ENCODE measurements at places on chromosomes 4 and X. TPM values are rescaled to one million over a fixed set of nuclear protein-coding genes. Genes with fewer than 3 reads are reported as not detected.
A peak's percentile ranks its signal among the peaks of the same experiment; 100 is the strongest.

- H3K36me3 ChIP-seq: no peaks in the 10 kb centered on the region
- no peak overlapping the region for H3K27ac ChIP-seq
- H3K4me1 ChIP-seq: peaks cover 14% of the 10 kb centered on the region
- H3K4me3 ChIP-seq: no peak overlapping the region
- no peak for DNase-seq
Observed at GRCh38 chrX:15160558-15161095, 109.3 kb downstream of the ASB9 start.

GRCh38 chr4:104022226-104022625 is 302.4 kb upstream of the TACR3 start:
- no peak overlapping the region for H3K4me3 ChIP-seq
- no peaks in the 10 kb centered on the region for H3K36me3 ChIP-seq
- H3K27ac ChIP-seq: no peak overlapping the region

DNA sequence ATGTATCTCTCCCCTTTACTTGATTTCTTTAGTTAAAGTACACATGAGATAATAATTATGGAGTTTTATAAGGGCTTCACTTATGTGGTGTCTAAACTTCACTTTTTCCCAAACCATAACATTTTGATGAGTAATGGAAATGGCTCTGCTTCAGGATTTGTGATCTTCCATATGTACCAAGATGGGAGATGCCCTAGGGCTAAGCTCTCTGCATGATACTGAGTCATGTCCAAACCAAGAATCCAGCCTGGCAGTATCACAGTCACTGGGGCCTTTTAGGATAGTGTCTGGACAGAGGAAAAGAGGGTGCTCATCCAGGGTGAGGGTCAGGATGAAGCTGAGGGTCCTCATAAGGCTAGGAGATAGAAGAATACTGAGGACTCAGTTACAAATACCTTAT is 47.9 kb upstream of the PAGE3 start:
- H3K36me3 ChIP-seq: no peaks in the 10 kb centered on the region
- H3K4me3 ChIP-seq: no peak overlapping the region
- H3K4me1 ChIP-seq: no peaks in the 10 kb centered on the region
- H3K27me3 ChIP-seq: no peaks in the 10 kb centered on the region
- no peak for DNase-seq

The GLRA3 gene
- not detected for total RNA-seq

- H3K27me3 ChIP-seq: no peaks in the 10 kb centered on the region
- no peak for DNase-seq
- no peaks in the 10 kb centered on the region for H3K4me1 ChIP-seq
- no peak overlapping the region for H3K27ac ChIP-seq
- H3K36me3 ChIP-seq: no peaks in the 10 kb centered on the region
- no peak overlapping the region for H3K4me3 ChIP-seq
Observed at GRCh38 chr4:153181700-153182099, 22.5 kb upstream of the TRIM2 start.

The ITIH6 gene
- total RNA-seq: not detected

DNA sequence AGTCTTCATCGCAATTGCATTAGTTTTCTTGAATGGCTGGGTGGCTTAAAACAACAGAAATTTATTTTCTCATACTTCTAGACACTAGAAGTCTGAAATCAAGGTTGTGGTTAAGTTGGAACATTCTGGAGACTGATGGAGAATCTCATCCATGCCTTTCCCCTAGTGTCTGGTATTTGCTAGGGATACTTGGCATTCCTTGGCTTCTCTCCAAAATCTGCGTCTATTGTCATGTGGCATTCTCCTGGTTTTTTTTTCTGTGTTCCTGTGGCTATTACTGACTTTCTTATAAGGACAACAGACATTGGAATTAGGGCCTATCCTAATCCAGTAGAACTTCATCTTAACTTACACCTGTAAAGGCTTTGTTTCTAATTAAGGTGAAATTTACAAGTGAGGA is 272.8 kb upstream of the EPHA5 start:
- no peak overlapping the region for H3K4me3 ChIP-seq
- DNase-seq: no peak
- no peaks in the 10 kb centered on the region for H3K36me3 ChIP-seq
- no peaks in the 10 kb centered on the region for H3K27me3 ChIP-seq
- no peak overlapping the region for H3K27ac ChIP-seq

The CC2D2A gene
- not detected for total RNA-seq

The FAM47A gene
- total RNA-seq: not detected

GRCh38 chrX:153944140-153944799 is at the start of gene RENBP:
RENBP (minus strand) TSS chrX:153944643; CDS start chrX:153944610, 33 bp downstream.
- H3K4me1 ChIP-seq: peaks cover 54% of the 10 kb centered on the region
- no peak within 1 kb of the TSS for H3K27ac ChIP-seq
- DNase-seq: peak; percentile 67
- H3K27me3 ChIP-seq: no peaks in the 10 kb centered on the region
- H3K4me3 ChIP-seq: peak within 1 kb of the TSS; percentile 54

The PRR27 gene
- not detected for total RNA-seq

GRCh38 chr4:186024637-186025407 is 44.1 kb upstream of the TLR3 start:
- H3K27me3 ChIP-seq: peaks cover 11% of the 10 kb centered on the region
- no peaks in the 10 kb centered on the region for H3K4me1 ChIP-seq
- no peak overlapping the region for H3K27ac ChIP-seq
- H3K36me3 ChIP-seq: no peaks in the 10 kb centered on the region
- no peak overlapping the region for H3K4me3 ChIP-seq

DNA sequence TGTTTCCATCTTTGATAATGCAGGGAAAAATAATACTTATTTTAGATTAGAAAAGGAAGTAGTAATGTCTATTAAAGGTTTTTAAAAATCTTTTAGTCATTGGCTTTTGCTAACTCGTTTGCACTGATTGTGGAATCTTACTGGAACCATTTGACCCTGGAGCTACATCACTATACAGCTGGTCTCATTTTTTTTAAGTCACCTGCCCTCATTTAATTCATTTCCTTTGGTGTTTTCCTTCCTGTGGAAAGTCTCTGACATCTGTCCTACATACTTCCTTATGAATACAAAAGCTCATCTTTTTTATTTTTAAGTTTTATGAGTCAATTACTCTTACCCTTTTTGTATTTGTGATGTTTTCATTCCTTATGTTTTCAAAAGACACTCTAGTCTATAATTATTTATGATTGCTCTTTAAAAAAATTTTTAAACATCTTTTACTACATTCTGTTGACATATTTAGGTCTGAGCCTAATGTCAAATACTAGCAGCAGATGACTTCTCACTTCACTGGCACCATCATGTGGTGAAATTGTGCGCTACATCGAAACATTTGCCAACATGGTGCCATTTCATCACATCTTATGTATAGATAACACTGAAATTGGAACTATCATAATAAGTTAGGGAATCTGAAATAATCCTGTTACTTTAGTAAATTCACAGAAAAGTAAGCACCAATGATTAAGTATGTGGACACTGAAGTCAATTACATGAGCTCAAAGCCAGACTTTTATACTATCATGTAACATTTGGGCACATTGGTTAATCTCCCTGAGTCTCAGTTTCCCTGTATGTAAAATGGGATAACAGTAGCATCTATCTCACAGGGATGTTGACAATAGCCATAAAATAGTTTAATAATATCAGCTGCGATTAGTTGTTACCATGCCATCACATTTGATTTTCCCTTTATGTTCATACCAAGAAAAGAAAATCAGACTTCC is 9.4 kb upstream of the MMAA start:
- no peak overlapping the region for H3K27ac ChIP-seq
- peak; percentile 32 for DNase-seq
- H3K4me1 ChIP-seq: no peaks in the 10 kb centered on the region
- H3K4me3 ChIP-seq: no peak overlapping the region
- H3K36me3 ChIP-seq: no peaks in the 10 kb centered on the region

The CYSLTR1 gene
- total RNA-seq: 7.4 TPM

The COL4A6 gene
- not detected for total RNA-seq

DNA sequence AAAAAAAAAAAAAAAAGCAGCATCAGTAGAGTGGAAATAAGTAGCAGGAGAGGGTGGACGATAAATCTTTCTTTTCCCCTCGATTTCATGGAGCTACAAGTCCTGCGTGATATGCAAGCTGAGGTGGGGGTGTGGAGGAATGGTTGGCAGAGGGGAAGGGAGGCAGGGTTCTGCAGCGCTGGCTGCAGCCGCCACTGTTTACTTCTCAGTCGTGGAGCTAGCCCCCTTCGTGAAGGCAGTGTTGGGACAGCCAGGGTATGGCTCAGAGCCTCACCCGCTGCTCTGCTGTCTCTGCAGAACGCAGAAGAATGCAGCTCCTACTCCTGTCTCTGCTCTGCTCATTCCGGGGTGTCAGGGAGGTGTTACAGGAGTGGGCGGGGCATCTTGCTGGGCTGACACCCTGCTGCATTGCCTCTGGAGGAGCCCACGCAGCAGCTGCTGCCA is 140.6 kb downstream of the GPM6A start:
- no peaks in the 10 kb centered on the region for H3K36me3 ChIP-seq
- DNase-seq: no peak
- no peaks in the 10 kb centered on the region for H3K27me3 ChIP-seq
- H3K4me3 ChIP-seq: no peak overlapping the region
- H3K27ac ChIP-seq: no peak overlapping the region
- no peaks in the 10 kb centered on the region for H3K4me1 ChIP-seq

- no peaks in the 10 kb centered on the region for H3K36me3 ChIP-seq
- no peak for DNase-seq
- no peaks in the 10 kb centered on the region for H3K4me1 ChIP-seq
Observed at GRCh38 chr4:187562345-187562744, 433.2 kb upstream of the ZFP42 start.

DNA sequence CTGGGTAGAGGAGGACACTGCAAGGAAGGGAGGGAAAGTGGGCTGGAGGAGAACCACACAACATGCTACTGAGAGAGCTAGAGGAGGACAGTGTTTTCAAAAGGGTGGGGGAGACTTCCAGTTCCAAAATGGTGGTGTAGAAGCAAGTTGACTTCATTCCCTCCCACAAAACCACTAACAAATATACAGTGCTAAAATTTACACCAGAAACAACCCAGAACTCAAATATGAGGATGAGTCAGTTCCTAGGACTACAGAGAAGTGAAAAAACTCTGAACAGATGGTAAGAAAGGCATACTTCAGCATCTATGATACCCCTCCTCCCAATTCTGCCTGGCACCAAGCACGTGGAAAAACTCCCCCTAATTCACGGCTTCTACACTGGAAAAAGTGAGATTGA is 9.8 kb downstream of the AADAT start:
- H3K4me1 ChIP-seq: no peaks in the 10 kb centered on the region
- H3K36me3 ChIP-seq: no peaks in the 10 kb centered on the region
- no peak for DNase-seq
- peaks cover 4% of the 10 kb centered on the region for H3K27me3 ChIP-seq

The FDCSP gene
- total RNA-seq: not detected

DNA sequence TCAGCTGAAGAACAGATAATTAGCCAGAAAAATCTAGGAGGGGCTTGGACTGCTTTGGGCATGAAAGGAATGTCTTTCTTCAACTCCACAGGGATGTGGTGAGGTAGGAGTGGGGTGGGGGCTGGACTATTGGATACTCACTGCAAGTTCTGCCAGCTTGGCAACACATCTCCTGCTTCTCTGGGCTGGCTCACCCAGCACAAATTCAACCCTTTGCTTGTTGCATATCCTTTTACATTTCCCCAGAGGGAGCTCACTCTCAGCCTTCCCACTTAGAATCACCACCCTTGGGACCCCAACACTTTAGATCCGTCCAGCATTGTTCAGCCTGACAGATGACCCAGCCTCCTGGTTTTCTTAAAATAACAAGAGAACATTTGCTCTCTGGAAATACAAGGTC is 120.6 kb downstream of the KDR start:
- no peaks in the 10 kb centered on the region for H3K4me1 ChIP-seq
- H3K27me3 ChIP-seq: no peaks in the 10 kb centered on the region
- DNase-seq: no peak
- no peaks in the 10 kb centered on the region for H3K36me3 ChIP-seq
- no peak overlapping the region for H3K4me3 ChIP-seq

GRCh38 chrX:21700967-21701366 is 42.8 kb upstream of the KLHL34 start:
- DNase-seq: no peak
- H3K27ac ChIP-seq: no peak overlapping the region
- H3K4me3 ChIP-seq: no peak overlapping the region
- H3K4me1 ChIP-seq: no peaks in the 10 kb centered on the region
- H3K36me3 ChIP-seq: no peaks in the 10 kb centered on the region

DNA sequence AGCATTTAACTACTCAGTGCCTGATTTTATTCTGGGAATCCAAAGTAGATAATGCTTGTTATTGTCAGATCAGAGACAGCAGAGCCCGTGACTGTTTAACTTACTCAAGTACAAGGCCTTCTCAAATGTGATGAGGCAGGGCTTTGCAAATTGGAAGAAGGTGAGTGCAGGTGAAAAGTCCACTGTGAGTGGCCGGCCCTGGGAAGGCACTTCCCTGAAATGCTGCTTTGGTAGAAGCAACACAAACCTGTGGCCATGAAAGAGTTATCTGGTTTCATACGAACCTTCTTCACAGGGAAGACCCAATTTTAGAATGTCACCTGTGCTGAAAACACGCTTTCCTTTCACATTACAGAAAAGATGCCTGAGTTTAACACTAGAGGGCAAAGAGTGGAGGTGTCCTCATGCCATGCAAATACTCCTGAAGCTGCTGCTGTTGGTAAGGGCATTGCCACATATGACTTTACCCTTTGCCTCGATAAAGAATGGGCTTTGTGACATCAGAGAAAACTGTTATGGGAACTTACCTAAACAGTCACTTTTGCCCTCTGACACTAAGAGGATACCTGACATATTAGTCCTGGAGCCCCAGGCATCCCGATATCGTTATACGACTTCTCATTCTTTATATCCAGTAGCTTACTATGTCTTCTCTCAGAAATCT is 8.0 kb downstream of the PPARGC1A start:
- H3K27me3 ChIP-seq: no peaks in the 10 kb centered on the region
- DNase-seq: no peak
- no peak overlapping the region for H3K4me3 ChIP-seq
- H3K27ac ChIP-seq: no peak overlapping the region
- no peaks in the 10 kb centered on the region for H3K36me3 ChIP-seq

DNA sequence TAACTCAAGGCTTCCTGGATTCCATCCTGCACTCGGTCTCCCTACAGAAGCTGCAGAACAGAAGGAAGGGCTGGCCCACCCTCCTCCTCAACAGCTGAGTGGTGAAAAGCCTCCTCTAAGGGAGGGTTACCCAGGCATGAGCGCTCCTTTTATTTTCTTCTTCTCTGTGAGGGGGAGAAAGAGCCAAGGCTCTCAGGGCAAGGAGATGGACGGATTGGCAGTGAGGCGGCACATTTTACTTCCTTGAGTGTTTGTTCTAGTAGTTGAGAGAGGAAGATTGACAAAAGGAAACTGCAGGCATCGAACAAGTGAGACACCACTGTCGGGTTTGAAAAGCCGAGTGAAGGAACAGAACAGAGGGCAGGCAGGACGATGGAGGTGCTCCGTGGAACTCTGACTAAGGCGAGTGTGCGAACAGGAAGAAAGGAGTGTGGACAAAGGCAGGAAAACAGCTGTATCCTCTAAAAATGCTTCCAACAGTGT is 38.4 kb upstream of the STS start:
- no peaks in the 10 kb centered on the region for H3K27me3 ChIP-seq
- no peak overlapping the region for H3K27ac ChIP-seq
- peaks cover 3% of the 10 kb centered on the region for H3K4me1 ChIP-seq
- H3K36me3 ChIP-seq: peaks cover 12% of the 10 kb centered on the region
- H3K4me3 ChIP-seq: no peak overlapping the region

- no peak overlapping the region for H3K4me3 ChIP-seq
- DNase-seq: no peak
- H3K27me3 ChIP-seq: no peaks in the 10 kb centered on the region
- H3K4me1 ChIP-seq: no peaks in the 10 kb centered on the region
Observed at GRCh38 chr4:56640621-56641493, 40.2 kb downstream of the HOPX start.

The PPP2R2C gene
- total RNA-seq: not detected

- H3K4me3 ChIP-seq: no peak overlapping the region
- no peaks in the 10 kb centered on the region for H3K36me3 ChIP-seq
- H3K4me1 ChIP-seq: no peaks in the 10 kb centered on the region
- DNase-seq: no peak
Observed at GRCh38 chrX:46953137-46953527, 40.9 kb downstream of the JADE3 start.

The CNGA1 gene
- not detected for total RNA-seq

The SRP72 gene
- 119 TPM for total RNA-seq
